ENCODE measurements at places on chromosomes 5 and 9. TPM values are rescaled to one million over a fixed set of nuclear protein-coding genes. Genes with fewer than 3 reads are reported as not detected.

GRCh38 chr9:107789001-107789700, 299.6 kb upstream of the KLF4 start:
- DNase-seq = no peak

DNA sequence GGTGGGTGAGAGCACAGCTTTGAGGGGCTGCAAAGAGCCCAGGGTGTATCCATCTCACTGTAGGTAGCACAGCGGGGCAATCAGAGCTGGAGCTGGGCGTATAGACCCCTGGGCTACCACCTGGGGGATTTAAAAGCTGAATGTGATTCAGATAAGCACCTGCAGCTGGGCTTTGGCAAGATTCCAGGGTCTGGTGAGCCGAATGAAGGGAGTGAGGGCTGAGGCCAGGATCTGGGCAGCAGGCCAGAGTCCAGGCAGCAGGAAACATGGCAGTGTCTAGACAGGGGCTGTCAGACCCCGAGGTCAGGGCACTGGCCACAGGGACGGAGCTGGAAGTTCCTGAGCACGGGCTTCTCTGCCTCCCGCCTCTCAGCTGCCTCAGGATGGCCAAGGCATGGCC, 8.7 kb downstream of the ASS1 start:
- no peak for DNase-seq

- DNase-seq = no peak
These were observed 284.5 kb downstream of the IRX2 start for GRCh38 chr5:2466966-2467365.

DNA sequence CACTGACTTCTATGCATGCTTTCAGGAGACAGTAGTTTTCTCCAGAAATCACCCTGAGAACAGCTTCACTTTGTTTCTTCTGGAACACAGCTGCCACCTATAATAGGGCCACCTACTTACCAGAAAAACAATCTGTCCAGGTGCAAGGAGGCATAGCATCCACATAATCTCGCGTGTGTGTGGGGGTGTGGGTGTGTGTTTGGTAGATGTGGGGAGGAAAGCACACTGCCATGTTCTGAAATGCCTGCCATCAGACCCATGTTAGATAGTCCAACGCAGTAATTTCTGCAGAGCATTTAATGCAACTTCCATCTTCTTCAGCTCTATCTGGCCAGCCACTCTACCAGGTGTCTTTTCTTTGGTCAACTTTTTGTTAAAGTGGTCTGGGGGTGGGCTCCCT, 102.9 kb downstream of the ACER2 start:
- DNase-seq = no peak

DNA sequence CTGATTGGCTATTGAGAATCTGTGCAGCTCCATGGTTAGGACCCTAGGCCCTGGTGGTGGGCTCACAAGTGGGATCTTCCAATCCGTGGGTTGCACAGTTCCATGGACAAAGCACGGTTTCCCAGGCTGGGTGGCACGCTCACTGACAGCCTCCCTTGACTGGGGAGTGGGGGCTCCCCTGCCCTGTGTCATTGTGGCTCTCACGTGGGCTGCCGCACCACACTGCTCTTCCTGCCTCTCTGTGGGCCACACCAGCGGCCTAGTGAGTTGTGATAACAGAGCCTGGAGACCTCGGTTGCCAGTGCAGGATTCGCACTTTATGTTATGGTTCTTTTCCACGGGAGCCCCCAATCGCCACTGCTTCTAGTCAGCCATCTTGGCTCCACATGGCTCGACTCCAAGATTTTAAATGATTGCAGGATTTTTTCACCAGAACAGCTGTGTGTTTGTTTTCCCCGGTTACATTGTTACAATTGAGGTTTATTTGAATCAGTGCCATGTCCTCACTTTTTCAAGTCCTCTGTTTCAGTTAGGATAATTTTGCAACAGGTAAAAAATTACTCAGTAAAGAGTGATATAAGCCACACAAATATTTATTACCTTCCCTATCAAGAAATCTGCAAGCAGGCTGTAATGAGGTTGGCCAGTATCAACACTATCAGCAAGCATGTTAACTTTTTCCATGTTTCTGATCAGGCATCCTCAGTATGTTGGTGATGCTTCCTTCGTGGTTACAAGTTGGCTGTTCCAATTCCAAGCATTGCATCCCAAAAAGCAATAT, 253.8 kb downstream of the ZNF608 start:
- no peak for DNase-seq

DNA sequence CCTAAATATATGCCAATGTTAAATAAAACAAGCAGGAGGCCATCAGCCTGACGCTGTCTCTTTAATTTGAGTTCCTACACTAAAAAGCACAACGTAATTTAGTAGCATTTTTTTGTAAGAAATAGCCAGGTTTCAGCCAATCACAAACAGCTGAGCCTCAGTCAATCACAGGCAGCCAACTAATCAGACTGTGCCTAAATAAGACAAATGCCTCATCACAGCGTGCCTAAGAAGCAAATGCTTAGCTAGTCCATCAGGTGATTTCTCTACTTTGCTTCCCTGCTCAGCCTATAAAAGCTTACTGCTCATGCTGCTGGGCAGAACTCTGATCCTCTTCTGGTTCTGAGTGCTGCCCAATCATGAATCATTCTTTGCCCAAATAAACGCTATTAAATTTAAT, 38.3 kb upstream of the RORB start:
- no peak for DNase-seq

GRCh38 chr5:14871214-14872069, at the start of gene ANKH:
Gene ANKH (minus strand): TSS chr5:14871778. CDS start chr5:14871447, 331 bp downstream.
- peak; percentile 72 for DNase-seq

DNA sequence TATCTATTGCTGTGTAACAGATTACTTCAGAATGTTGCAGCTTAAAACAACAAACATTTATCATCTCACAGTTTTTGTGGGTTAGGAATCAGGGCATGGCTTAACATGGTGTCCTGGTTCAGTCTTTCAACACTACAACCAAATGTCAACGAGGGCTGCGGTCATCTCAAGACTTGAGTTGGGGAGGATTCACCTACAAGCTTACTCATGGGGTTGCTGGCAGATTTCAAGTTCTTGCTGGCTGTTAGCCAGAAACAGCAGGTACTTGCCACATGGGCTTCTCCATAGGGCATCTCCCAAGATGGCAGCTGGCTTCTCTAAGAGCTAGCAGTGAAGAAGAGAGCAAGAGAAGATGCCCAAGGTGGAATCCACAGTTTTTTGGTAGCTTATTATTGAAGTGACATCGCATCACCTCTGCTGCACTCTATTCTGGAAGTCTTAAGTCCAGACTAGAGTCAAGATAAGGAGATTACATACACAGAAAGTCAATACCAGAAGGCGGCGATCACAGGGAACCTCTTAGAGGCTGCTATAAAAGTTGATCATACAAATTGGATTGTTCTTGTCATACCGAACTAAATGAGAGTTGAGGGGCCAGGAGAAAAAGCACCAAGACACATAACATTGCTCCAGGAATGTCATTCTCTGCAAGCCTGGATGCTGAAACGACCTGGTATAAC, 42.2 kb downstream of the C9orf153 start:
- DNase-seq = no peak

GRCh38 chr5:124935065-124935464, 188.6 kb upstream of the ZNF608 start:
- DNase-seq = no peak

PIP5K1B gene
- total RNA-seq = 1.7 TPM

ORM2 gene
- 1.4 TPM for total RNA-seq

LIX1 gene
- total RNA-seq = 0.07 TPM

SAXO1 gene
- total RNA-seq = 0.09 TPM
